RWPE2 (cell line): ENCODE measurements at places on chromosomes 3 and 15.

GRCh38 chr3:193314161-193314560, 64.4 kb downstream of the ATP13A5 start:
- no peak for DNase-seq

DNA sequence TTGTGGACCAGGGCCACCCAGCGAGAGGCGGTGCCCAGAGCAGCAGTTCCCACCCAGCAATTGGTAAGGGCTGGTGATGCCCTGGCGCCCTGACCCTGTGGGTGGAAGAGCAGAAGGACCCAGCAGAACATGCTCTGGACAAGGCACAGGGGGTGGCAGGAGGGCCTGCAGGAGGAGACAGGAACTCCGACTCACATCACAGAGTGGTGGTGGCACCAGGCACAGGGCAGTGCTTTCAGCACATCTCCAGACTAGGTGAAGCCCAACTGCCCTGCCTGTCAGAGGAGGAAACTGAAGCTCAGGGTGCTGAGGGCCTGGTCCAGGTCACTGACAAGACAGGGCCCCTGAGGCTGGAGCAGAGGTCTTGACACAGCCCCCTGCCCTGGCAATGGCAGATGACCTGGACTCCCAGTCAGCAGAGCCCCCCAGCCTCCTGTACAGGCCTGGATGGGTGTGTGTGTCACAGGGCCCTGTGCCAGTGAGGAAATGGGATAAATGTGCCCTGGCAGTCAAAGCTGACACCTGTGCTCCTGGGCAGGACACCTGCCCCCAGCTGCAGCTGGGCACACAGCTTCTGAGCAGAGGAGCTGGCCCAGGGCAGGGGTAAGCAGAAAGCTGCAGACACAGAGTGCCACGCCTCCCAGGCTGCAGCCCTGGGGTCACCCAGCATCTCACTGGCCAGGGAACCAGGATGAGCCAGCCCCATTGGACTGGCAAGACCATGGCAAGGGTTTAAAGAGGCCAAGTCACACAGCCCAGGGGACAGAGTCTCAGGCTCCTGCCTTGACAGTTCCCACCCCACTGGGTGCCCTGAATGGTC, 11.4 kb downstream of the KLF15 start:
- peak; percentile 37 for DNase-seq

- no peak for DNase-seq
Measured at GRCh38 chr3:23565041-23565775, 240.5 kb upstream of the UBE2E1 start.

- DNase-seq, result no peak
Measured at GRCh38 chr15:92102395-92102755, 248.9 kb downstream of the SLCO3A1 start.

- DNase-seq, result peak; percentile 56
Measured at GRCh38 chr15:92811148-92811913, 88.8 kb upstream of the CHD2 start.

DNA sequence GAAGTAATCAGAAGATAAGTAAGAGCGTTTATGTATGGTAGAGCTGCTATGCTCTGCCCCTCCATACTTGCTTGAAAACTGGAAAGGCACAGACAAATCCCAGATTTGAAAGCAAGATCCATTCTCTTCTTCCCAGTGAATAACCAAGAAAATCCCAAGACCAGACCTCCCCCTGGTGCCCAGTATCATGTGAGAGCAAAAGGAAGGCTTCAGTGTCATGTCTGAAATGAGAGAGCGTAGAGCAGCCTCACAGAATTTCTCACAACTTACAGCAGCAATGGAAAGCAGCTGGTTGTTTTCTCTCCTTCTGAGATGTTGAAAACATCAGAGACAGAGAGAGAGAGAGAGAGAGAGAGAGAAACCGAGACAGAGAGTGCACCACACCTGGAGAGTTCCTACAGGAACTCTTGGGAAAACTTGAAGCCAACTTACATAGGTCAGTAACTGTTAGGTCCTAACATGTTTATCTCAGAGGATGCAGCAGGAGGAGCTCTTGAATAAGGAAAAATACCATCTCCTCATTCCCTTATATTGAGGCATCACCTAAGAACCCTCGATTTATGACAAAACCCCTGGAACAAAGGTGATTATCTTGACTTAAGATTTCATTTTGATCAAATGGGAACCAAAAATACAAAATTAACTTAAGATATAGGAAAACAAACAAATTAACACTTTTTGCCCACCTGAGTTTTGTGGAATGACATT, 273.3 kb downstream of the NSUN3 start:
- DNase-seq, result no peak

- DNase-seq, result no peak
Measured at GRCh38 chr15:52080706-52081392, 31.7 kb downstream of the BCL2L10 start.

- DNase-seq, result no peak
Measured at GRCh38 chr3:50749822-50750221, 75.1 kb downstream of the DOCK3 start.

GRCh38 chr3:78856164-78856563, 911.6 kb downstream of the ROBO1 start:
- DNase-seq, result no peak

GRCh38 chr15:91604122-91604521, 249.4 kb upstream of the SLCO3A1 start:
- no peak for DNase-seq

DNA sequence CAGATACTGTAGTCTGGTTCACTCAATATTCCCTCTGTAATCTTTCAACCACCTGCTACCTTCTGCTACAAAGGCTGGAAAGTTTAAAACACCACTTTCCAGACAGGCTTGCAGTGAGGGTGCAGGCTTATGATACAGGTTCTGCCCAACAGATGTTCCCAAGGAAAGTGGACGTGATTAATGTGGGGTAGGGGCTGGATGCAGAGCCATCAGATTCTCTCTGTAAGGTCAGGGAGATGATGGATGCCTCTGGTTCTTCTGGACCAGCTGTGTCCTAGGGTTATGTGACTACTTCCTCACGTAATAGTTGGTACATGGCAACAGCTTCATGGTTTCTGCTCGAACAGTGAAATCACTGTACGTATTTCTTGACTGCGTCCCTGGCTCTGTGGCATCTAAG, 11.1 kb downstream of the GPR176 start:
- no peak for DNase-seq

DNA sequence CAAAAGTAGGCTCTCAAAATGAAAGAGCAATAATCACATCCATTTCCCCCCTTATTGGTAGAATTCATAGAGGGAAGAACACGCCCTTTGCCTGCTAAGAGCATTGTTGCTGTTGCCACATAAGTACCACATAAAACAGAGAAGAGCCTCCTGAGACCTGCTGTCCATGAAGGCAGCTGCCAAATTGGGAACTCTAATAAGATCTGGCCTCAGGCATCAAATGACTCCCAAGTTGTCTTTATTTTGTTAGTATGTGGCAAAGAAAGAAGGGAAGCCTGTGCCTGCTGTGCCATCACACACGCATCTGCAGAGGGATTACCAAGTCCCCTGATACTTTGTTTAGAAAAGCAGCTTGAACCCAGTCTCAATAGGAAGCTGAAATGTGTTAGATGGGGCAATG, 23.9 kb downstream of the VGLL3 start:
- no peak for DNase-seq

GRCh38 chr3:133040696-133041523, 2.7 kb downstream of the TMEM108 start:
- no peak for DNase-seq

GRCh38 chr15:42085236-42085605, 9.1 kb downstream of the PLA2G4D start:
- no peak for DNase-seq
